ENCODE measurements at places on chromosomes 4 and X.

DNA sequence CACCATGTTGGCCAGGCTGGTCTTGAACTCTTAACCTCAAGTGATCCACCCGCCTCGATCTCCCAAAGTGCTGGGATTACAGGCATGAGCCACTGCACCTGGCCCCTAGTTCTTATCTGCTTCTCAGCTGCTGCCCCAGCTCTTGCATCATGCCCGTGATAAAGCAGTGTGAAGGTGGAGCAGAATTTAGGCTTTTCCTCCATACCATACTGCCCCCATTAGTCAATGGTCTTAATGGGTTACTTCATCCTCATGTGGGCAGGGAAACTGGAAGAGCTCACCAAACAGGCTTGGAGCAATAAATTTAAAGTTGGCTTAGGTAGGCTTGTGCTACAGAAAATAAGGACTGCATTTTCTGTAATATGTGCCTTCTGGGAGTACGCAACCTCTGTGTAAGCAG is 636.9 kb upstream of the BOD1L1 start:
- no peak for DNase-seq

- DNase-seq: no peak
These were observed 63.1 kb upstream of the GPR78 start for GRCh38 chr4:8516996-8517550.

- DNase-seq: no peak
These were observed 243.0 kb upstream of the TRAM1L1 start for GRCh38 chr4:117328333-117328732.

GRCh38 chr4:37447886-37448285 is 203.3 kb downstream of the NWD2 start:
- DNase-seq: no peak

DNA sequence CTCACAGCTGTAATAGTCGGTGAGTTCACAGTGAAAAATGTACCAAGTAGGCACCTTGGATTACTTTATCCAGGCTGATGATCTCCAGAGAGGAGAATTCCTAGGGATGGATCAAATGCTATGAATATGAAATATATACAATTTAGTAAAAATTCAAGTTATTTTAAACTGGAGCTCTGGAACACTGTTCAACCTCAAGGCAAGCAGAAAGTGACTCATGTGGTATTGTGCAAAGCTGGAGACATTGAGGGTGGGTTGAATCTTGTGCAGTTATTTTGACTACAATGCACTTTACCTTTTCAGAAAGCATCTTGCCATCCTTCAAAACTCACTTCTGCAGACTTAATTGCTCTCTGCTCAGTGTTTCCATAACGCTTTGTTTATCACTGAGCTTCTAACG is 43.4 kb downstream of the OSTC start:
- DNase-seq: no peak

DNA sequence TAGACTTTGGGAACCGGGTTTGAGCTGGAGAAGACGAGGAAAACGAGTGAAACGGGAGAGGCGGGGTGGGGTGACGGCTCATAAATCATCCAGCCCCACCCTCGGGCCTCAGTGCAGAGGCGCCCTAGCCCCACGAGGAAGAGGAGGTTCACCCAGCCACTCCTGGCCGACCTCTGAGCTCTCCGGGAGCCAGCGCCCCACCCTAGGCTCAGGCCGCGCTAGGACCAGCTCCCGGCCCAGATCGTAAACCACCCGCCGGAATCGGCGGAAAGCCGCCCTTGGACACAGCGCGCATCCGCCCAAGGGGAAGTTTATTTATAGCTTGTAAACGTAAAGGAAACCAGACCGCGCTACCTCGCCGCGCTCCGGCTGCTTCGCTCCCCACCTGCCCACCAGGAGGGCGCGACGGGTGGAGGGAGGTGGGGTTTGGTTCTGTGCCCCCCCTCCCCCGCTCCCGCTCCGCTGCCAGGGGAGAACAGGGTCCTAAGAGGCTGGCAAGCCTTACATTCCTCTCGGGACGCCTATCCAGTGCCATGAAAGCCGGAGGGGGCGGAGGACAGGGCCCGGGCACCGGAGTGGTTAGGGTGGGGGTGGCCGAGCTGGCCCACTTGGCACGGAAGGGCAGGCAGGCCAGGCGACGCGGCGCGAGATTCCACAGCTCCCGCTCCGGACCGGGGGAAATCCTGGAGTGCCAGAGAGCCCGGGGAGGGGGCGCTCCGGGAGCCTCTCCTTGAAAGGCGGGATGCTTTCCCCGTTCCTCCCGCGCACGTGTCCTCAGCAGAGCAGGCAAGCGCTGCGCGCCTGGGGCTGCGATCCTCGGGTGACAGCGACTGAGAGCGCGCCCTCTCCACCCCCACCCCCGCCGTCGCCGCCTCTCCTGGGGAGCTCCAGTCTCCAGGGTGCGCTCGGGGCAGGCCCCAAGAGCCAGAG is 84.2 kb downstream of the BCOR start:
- no peak for DNase-seq

- no peak for DNase-seq
These were observed 228.6 kb upstream of the BCOR start for GRCh38 chrX:40326186-40326965.

DNA sequence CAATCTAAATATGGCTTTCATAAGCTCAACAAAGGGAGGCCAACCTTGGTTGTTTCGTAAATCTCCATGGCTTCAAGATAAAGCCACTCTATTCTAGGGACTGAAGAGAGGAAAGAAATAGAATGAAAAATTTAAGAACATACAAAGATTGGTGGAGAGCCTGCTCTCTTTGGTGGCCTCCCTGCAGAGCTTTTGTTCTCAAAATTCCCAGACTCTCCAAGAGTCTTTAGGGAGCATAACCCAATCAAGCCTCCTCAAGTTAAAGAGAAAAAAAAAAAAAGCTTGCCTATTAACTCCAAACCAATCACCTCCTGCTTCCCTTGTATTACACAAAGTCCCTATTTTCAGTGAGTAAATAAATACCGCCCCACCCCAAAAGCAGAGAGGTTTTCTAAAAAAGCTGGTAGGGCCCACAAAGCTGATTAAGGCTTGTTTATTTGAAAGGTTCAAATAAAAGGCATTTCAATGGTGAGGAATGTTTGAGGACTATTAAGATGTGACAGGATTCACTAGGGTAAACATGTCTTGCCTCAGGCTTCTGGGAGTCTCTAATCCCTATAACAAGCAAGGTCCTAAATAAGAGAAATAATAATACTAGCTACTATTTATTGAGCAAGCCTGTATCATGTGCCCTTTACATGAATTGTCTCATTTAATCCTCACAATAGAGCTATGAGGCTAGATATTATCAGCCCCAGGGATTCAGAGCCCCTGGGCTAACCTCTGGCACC is 71.6 kb downstream of the GPC3 start:
- no peak for DNase-seq
